ENCODE measurements at places on chromosomes 16 and 17.
A peak's percentile ranks its signal among the peaks of the same experiment; 100 is the strongest.

DNA sequence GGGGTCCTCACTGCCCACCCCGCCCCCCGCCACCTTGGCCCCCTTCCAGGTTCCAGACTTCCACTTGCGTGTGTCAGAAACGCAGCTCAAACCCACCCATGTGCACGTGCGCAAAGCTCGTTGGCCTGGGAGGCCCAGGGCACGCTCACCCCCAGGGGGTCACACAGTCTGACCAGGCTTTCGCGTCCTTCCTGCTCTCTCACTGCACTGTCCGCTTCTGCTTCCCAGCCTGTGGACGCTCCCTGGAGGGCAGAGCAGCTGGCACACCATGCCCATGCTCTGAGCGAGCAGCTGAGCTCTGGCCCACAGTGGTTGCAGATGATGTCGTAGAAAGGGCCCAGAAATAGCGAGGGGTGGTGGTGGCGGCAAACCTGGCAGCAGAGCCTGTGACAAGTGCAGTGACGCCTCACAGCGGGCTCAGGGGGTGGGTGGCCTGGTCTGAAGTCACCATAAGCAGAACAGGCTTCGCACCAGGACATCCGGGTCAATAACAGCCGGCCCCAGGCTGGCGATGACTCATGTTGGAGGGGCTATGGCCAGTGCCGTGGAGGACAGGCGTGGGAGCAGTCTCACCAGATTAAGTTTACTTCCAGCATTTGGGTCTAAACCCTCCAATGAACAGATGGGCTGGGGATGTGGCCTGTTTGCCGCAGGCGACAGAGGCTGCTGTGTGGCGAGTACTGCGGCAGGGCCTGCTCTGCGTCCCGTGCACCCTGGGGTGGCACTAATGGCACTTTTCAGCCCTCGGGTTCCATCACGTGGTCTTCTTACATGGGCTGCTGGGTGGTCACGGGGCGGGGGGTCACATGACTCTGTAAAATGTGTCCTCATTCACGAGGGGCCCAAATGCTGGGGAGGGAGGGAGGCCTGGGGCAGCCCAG is 49.0 kb downstream of the NT5M start:
- no peak for DNase-seq

GRCh38 chr17:43713494-43714162 is 45.0 kb downstream of the SOST start:
- DNase-seq: peak; percentile 78

DNA sequence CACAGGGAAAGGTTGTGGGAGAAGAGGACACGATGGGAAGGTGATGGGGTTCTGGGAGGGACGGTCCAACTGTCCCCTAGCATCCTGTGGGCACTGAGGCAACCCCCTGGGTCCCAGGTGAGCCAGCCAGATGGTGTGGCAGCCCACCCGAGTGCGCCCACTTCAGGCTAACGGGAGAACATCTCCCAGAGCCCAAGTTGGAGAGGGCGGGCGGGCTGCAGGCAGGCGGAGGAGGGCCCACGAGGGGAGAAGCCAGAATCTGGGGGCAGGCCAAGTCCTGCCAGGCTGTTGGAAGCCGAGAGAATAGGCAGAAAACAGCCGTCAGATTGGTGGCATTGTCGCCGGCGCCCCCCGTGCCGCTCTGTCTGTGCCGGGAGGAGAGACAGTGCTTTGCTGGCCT is 13.8 kb upstream of the ABCC3 start:
- no peak for DNase-seq

DNA sequence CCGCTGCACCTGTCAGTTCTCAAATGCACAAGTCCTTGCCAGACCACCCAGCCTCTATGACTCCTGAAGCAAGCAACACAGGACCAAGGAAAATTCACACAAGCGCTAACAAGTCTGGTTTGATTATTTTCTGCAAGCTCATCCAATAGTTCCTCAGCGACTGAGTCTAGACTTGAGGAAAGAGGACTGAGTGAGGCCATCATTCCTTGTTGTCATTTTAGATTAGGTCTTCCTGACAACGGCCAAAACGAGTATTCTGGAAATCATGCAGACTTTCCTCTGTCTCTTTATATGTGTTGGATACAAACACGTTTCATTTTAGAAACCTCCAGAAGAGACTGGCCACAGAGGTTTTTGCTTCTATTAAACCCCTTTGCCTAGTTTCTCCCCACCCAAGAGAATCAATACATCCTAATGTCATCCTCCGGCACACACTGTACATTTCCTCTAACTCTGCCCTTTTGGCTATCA is 561 bp downstream of the CCDC47 start:
- DNase-seq: no peak

- DNase-seq: no peak
These were observed 66.1 kb downstream of the TANC2 start for GRCh38 chr17:63032142-63032541.

DNA sequence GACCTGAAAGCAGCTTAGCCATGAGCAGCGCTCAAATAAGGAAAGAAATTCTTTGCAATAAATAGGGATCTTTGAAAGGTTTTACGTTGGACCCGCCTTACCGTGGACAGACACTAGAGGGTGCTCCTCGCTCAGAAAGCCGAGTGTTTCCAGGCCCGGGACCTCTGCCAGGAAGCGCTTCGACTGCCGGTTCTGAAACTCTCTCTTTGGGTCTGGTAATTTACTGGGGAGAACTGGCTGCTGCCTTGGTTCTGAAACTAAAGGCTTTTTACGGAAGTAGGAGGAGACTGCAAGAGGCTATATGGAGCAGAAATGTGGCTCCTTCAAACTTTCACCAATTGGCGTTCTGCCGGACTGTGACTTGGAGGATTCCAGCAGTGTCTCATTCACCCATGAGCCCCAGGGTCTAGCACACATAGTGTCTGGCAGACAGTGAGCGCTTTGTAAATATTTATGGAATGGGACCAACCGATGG is 45.6 kb upstream of the HOXB9 start:
- peak; percentile 90 for DNase-seq

GRCh38 chr17:28426081-28426519 is 20.1 kb upstream of the SLC46A1 start:
- DNase-seq: no peak

- no peak for DNase-seq
These were observed 18.2 kb downstream of the ZCCHC14 start for GRCh38 chr16:87474566-87474996.

- DNase-seq: no peak
These were observed 60.1 kb upstream of the SALL1 start for GRCh38 chr16:51211148-51211547.

GRCh38 chr17:57471868-57472368 is 215.6 kb downstream of the MSI2 start:
- DNase-seq: no peak

- no peak for DNase-seq
These were observed 5.0 kb upstream of the FOXF1 start for GRCh38 chr16:86505185-86505898.

GRCh38 chr17:67215991-67216421 is 29.0 kb downstream of the HELZ start:
- peak; percentile 28 for DNase-seq

- no peak for DNase-seq
These were observed 329 bp downstream of the NLK start for GRCh38 chr17:28042721-28043291.

DNA sequence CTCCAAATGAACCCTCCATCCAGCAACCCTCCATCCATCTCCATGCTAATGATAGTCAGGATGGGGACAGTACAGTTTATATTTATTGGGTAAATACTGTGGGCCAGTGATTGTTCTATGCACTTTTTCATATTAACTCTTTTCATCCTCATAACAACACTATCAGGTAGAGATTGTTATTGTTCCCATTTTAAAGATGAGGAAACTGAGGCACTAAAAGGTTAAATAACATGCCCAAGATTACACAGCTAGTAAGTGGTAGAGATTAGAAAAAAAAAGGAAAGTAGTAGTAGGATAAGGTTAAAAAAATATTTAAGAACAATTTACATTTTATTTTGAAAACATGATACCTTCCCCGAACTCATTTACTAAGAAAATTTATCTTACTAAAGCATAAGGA is 21.9 kb upstream of the SUPT4H1 start:
- DNase-seq: no peak

DNA sequence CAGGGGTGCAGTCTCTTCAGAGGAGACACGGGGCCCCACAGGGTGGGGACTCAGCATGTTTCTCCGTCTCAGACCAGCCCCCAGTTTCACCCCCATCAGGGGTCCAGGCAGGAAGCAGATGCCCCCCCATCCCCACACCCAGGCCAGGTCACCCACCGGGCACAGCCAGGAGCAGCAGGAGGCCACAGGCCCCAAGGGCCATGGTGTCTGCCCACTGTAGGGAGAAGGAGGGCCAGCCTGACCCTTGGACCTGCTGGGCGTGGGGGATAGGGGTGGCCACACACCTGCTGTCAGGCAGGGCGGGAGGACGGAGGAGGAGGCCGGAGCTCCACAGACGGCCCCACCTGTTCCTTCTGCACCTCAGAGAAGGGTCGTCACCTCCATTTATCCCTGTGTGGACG is at the start of gene TPSG1:
TPSG1 (minus strand) TSS at position 218 of the 401 bp plus-strand sequence; CDS start at position 202, 16 bp downstream.
- no peak for DNase-seq

DNA sequence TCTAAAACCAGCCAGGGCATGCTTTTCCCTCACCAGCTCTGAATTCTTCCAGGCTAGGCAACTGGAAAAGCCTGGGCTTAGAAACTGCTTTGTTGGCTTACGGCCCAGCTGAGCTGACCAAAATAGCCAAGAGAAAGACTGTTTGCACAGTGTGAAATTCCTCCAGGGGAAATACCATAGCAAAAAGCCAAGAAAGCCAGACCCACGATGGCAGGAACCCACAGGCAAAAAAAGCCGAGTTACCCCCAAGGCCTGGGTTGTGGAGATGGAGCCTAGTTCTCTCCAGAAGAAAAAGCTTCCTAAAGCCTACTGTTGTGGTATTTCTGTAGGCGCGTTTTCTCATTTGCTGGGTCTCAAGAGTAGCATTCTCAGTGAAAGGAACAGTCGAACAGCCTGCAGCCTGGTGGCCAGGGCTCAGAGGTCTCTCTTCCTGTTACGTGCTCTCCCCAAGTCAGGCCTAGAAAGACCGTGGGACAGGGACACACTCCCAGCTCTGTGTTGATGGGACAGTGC is 9.2 kb downstream of the SP2 start:
- no peak for DNase-seq

- peak; percentile 78 for DNase-seq
These were observed 40.4 kb upstream of the NDRG4 start for GRCh38 chr16:58459344-58460218.

- no peak for DNase-seq
These were observed 2.0 kb upstream of the CD300H start for GRCh38 chr17:74569020-74570003.

DNA sequence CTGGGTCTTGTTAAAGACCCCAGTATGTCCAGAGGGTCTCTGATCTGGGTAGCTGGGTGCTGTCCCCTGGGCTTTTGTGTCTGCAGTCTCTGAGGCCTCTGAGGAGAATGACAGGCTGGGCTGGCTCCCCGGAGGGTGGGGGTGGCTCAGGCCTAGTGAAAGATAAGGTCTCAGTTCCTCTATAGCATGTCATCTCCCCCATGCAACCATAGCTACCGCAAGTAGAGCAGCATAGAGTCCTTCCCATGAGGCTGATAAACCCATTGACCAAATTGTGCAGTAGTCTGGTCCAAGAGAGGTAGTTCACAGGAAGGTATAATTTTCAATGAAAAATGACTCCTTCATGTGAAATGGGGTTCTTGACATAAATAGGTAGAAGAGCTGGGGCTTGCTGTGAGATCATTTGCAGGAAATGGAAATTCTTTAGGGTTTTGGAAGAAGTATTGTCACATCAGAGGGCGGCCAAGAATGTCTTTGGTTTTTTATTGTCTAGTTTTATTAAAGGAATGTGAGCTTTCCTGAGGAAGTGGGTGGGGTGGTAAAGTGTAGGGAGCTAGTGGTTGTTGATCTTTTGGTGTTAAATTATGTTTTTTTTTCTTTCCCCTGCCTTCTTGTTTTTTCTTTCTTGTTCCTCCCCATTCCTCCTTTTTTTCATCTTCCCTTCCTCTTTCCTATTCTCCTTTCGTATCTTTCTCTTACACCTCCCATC is 21.0 kb downstream of the SLC7A6OS start:
- peak; percentile 86 for DNase-seq

GRCh38 chr17:78498848-78499247 is 78.3 kb downstream of the DNAH17 start:
- no peak for DNase-seq

DNA sequence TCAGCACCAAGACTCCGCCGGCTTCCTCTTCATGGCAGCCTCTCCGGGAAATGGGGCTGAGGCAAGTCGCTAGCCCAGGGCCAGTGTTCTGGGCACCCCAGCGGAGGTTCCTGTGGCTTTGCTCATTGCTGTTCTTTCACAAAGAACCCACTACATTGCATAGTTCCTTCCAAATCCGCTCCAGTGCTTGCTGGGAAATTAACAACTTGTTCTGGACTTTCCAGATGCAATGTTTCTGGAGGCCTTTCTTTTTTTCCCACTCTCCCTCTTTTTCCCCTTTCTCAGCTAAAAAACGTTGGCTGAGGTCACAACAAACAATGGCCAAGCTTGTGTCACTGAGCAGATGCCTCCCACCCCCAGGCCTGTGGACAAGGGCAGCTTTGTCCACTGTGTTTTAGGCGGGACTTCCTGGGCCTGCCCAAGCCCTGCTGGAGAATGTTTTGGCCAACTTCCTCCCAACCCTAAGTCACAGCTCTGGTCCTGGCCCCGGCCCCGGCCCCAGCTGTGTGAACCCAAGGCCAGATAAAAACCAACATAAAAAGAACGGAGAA is 131.5 kb upstream of the RCVRN start:
- no peak for DNase-seq

DNA sequence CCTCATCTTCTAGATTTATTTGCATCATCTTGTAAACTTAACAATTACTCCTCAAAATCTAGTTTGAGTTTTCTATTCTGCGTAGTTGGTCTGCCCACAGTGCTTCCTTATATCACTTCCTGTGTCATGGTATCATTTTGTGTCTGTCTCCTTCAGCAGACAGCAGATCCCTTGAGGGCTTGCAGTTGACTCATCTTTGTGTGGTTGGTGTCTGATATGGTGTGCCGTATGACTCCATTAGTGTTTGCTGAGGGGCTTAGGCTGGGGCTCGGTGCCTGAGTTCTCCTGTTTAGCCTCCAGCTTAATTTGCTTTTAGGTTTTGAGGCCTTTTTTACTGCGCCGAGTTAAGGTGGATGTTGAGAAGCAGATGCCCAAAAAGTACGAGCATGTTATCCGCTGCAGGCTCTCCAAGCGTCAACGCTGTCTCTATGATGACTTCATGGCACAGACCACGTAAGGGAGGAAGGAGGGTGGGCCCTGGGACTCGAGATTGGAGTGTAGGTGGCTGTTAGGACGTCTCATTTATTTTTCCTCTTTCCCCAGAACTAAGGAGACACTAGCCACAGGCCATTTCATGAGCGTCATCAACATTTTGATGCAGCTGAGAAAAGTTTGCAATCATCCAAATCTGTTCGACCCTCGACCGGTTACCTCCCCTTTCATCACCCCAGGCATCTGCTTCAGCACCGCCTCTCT is 16.9 kb downstream of the SRCAP start:
- DNase-seq: peak; percentile 78

DNA sequence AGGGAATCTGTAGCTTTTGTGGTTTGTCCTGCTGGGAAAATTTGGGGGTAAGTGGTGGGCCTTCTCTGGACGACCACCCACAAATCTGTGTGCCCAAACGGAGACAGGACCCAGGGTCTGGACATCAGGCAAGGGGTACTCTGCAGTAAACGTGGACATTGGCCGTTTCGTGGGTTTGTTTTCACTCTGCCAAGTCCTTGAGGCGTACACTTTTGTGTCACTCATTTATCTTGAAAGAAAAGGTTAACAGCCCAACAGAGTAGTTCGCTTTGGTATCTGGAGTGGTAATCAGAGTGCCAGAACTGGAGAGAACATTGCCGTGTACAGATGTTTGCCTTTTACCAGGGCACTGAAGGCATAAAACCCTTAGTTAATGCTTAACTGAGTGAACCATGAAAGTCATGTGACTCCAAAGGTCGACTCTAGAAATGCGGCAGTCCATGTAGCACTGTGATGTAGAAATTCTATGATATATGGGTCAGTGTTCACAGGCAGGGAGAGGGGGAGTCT is 15.4 kb downstream of the NAA60 start:
- DNase-seq: peak; percentile 73

- DNase-seq: no peak
These were observed 7.5 kb downstream of the CTU2 start for GRCh38 chr16:88713568-88714419.

All from activated CD4-positive, alpha-beta T cell treated with anti-CD3 and anti-CD28 coated beads, Interleukin-2, amount 10 ng/mL, durations not matched to agents 24 days and 14 days (primary cell).